Naive thymus-derived CD4-positive, alpha-beta T cell (primary cell): ENCODE measurements at places on chromosomes 11 and 22. TPM values are rescaled to one million over a fixed set of nuclear protein-coding genes. Genes with fewer than 3 reads are reported as not detected.

DNA sequence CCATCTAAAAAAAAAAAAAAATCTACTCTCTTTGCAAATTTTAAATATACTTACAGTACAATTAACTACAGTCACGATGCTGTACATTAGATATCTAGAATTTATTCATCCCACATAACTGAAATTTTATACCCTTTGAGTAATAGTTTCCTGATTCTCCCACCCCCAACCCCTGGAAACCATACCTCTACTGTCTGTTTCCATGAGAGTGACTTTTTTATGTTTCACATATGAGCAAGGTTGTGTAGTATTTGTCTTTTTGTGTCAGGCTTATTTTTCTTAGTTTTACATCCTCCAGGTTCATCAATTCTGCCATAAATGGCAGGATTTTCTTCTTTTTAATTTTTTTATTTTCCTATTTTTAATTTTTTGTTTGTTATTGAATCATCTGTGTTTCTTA lies 3.2 kb downstream of the HBB start:
- DNase-seq = no peak

DNA sequence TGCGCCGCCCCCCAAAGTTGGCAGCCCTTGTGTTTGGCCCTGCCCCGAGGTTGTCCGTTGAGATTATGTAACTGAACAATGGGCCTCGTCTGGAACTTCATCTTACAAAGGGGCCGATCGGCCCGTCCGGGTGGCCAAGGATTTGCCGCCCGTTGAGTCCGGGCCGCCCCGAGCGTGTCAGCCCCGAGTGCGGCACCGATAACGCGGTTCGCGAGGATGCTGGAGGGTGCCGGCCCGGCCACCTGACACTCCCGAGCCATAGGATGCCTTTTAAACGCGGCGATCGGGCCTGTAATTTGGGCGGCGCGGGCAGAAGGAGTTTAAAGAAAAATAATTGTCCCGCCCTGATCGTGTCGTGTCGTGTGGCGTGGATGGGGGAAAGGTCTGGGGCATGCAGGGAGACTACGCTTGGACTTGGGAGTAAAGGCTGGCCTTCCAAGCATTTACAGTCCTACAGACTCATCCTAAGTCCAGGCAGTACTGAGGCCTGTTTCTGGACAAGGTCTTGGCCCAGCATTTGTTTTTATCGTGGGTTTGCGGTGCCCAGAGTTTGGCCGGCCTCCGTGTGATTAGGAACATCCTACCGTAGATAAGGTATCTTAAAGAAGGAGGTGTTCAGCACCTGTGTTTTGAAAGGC lies 1.3 kb downstream of the WEE1 start:
- DNase-seq = no peak

- DNase-seq = no peak
Observed at GRCh38 chr11:130916910-130917309, 631 bp upstream of the SNX19 start.

- no peak for DNase-seq
Observed at GRCh38 chr22:30338802-30339201, 12.1 kb upstream of the TBC1D10A start.

GRCh38 chr22:31915586-31915985 lies 28.7 kb upstream of the YWHAH start:
- no peak for DNase-seq

- DNase-seq = no peak
Observed at GRCh38 chr11:125157953-125158680, 6.4 kb upstream of the PKNOX2 start.

- no peak for DNase-seq
Observed at GRCh38 chr11:129702410-129703398, 112.9 kb upstream of the TMEM45B start.

GRCh38 chr11:76443268-76443980 lies 1.4 kb upstream of the EMSY start:
- DNase-seq = no peak

- DNase-seq = no peak
Observed at GRCh38 chr22:42151924-42152635, 21.5 kb upstream of the CYP2D6 start.

DNA sequence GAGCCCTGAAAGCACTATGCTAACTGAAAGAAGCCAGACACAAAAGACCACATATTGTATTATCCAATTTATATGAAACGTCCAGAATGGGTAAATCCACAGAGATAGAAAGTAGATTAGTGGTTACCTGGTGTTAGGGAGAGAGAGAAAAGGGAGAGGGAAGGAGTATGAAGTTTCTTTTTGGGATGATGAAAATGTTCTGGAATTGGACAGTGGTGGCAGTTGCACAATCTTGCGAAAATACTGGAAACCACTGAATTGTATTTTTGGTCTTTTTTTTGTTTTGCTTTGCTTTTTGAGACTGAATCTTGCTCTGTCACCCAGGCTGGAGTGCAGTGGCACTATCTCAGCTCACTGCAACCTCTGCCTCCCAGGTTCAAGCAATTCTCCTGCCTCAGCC lies 63.5 kb downstream of the MRTFA start:
- DNase-seq = no peak

DNA sequence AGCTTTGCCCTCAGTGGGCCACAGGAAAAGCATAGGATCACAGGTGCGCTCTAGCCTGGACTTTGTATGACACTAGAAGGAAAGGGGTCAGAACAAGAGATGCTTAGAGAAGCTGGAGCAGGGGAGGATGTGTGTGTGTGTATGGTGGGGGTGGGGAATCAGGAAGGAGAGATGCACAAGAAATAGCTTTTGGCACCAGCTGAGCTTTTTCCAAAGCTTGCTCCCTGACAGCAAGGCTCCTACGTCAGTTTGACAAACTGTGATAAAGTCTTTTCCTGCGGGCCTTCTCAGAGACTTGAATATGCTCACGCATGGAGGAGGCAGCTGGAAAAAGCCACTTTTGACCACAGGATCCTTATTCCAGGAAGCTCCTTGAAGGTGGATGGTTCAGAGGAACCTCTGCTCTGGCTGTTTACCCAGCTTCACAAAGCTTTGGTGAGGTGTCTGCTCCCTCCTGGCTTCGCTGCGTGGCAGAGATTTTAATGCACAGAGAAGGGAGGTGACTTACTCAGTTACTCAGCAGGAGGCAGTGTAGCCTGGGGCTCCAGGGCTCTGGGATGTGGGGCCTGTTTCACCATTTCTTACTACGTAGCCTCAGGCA lies 3.9 kb downstream of the CDC42EP1 start:
- no peak for DNase-seq

DNA sequence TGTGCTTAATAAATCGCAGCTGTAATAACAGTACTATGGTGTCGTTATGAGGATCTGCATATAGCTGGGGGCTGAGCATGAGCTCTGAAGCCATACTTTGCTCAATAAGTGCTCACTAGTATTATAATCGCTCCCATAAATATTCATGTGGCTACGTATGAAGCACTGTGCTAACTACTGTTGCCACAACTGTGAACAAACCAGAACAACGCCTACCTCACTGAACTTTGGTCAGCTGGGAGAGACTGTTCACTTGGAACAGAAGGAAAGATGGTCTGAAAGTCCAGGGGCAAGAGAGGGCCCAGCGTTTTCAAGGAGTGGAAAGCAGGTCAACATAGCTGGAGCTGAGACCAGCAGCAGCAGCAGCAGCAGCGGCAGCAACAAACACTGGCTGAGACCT lies 141.6 kb downstream of the EFCAB6 start:
- DNase-seq = no peak

GRCh38 chr22:30754971-30755758 lies 60.5 kb downstream of the OSBP2 start:
- peak; percentile 27 for DNase-seq

- peak; percentile 38 for DNase-seq
Observed at GRCh38 chr11:125514336-125515101, 18.5 kb upstream of the FEZ1 start.

- no peak for DNase-seq
Observed at GRCh38 chr11:69433741-69434140, 47.7 kb upstream of the LINC01488 start.

DNA sequence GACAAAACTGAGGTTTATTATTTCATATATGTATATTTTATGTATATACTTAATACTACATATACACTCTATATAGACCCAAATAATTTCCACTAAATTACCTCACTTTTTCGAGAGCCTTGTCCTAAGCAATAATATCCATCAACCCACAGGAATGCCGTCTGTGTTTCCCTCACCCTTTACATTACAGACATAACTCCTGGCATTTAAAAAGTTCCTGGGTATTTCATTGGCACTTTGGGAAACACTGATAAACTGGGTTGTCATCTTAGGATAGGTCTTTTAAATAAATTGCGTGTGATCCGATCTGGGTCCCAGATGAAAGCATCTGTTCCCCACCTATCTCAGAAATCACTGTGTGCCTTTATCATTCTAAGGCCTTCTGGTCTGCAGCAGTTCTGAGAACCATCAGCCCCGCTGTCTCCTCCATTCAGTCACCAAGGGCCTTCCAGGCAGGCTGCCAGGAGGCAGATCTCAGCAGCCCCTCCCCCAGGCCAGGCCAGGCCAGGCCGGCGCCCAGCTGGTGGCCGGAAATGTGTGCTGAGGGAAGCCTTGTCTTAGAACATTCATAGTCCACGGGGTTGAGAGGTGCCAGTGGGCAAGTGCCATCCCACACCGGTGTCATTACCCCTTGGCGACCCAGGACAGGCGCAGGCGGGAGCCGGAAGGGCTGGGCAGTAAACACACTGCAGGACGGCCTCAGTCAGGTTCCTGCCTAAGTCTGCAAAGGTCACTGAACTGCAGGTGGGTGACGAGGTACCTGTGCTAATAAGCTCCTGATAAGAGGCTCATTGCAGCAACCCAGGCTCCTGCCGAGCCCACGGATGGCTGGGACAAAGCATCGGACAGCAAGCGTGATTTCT lies 3.3 kb downstream of the FGF19 start:
- DNase-seq = no peak

DNA sequence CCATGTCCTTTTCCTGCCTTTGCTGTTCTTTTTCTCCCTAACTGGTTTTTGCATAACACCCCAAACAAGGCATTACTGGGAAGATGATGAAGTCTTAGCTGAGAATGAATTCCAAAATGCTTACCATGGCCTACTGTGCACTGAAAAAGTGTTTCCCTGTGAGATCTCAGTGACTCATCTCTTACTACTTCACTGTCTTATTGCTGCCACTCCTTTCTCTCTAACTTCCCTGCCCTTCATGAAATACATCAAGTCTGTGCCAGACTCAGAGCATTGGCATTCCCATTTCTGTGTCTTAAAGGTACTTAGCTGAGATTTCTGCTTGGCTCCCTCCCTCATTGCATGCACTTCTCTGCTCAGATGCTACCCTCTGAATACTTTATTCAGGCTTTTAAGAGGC lies 49.1 kb upstream of the MUC15 start:
- no peak for DNase-seq

DNA sequence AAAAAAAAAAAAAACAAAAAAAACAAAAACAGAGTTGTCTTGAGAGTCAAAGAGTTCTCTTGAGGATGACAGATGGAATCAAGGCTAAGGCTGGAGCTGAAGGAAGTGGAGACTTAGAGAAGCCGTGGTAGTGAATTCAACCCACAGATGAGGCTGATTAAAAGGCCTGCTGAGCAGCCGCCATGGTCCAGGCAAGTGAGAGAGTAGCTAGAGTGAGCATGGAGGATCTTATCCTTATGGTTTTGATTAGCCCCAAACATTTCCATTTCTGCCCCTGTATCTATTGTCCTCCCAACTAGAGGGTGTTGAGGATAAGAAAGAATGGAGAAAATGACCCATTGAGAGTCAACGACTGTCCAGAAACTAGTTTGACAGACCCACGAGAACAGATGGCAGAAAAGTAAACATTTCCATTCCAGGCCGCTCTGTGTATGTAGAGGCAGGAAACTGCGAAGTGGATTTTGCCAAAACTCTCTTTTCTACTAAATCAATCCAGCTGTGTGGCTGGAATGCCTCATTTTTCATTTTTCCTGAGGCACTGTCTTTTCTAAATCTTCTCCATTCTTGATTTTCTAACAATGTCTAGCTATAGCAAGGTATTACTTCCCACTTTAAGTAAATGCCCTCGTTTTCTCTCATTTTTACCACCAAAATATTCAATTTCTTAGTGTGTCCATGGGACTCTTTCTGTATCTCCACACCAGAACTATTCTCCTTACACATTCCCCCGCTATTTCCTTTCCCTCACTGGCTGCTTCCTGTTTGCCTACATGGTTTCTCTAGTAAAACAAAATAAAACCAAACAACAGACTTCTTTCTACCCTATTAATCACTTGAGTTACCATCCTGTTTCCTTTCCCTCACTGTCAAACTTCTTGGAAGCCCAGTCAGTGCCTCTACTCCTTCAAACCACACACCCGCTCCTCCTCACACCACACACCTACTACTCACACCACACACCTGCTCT lies 5.4 kb upstream of the MMP8 start:
- DNase-seq = no peak

GRCh38 chr22:22546490-22546889 lies 12.6 kb downstream of the PRAME start:
- no peak for DNase-seq

DNA sequence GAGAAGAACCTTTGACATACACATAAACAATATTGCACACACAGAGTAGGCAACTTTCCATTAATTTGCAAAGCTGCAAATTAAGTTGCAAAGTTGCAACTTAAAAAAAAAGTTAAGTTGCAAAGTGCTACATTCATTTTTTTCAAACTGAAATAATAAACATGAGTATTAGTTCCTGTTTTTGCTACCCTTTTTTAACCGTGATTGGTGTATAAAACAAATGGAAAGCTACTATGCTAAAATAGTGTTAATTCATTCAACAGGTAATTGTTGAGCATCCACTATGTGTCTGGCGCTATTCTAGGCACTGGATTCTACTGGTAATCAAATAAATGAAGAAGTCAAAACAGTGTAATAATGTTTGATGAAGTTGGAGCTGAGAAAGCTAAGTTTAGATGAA lies 8.1 kb downstream of the ZFP91 start:
- no peak for DNase-seq

DNA sequence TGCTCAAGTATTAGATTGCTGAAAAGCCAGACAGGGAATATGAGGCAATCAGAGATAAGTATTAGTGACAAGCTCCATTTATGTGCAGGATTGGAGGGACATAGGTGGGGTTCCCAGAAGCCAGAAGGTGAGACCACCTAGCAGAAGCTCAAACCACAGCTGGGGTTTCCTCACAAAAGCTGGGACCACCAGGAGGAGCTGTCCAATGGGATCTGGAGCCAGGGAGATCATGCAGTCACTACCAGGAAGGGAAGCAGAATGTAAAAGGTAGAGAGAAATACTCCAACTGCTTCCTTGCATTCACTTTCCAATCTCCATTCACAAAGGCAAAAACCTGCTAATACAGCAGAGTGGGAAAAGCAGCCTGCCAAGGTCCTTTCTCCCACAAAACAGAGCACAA lies 5.2 kb upstream of the FSHB start:
- no peak for DNase-seq

GRCh38 chr22:49703990-49704344 lies 123.7 kb downstream of the BRD1 start:
- DNase-seq = no peak

Gene RTCB
- 41.6 TPM for total RNA-seq

Gene OR52H1
- total RNA-seq = 0.32 TPM

Gene TRIOBP
- 30.0 TPM for total RNA-seq

Gene MMP10
- total RNA-seq = not detected

Gene CSRP3
- not detected in 2 replicates for total RNA-seq

Gene FOLR2
- 2.4 TPM for total RNA-seq

Gene DERL3
- total RNA-seq = 1.6 TPM

Gene LDHAL6A
- total RNA-seq = not detected

Gene CRYBA4
- not detected for total RNA-seq

Gene CFAP68
- total RNA-seq = 24.9 TPM

Gene HTR3A
- not detected in 2 replicates for total RNA-seq

Gene MMP13
- not detected for total RNA-seq

Gene KAT5
- total RNA-seq = 68.6 and 77.0 TPM in 2 replicates
